ENCODE measurements at places on chromosomes 13 and 19.

DNA sequence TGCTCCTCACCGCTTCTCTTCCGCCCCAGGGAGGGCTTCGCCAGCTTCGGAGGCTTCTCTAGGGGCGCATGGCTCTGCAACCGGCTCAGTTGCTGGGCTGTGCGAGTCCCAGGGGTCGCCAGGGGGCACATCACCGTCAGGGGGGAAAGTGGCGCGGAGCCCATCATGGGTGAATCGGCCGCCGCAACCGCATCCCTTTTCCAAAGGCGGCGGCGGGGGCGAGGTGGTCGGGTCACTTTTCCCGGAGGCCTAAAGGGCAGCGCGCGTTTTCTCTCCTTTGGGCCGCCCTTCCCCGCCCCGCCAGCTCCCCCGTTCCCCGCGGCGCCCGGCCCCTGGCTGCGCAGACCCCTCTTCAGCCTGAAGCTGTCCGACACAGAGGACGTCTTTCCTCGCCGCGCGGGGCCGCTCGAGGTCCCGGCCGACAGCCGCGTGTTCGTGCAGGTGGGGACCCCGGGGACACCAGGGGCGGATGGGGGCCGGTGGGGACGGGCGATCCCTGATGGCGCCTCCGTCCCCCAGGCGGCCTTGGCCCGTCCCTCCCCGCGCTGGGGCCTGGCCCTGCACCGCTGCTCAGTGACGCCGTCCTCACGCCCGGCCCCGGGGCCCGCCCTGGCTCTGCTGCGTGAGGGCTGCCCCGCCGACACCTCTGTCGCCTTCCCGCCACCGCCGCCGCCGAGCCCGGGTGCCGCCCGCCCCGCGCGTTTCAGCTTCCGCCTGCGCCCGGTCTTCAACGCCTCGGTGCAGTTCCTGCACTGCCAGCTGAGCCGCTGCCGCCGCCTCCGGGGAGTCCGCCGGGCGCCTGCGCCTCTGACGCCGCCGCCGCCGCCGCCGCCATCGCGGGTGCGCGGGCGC, 1.7 kb downstream of the TGFBR3L start:
- no peak for DNase-seq

GRCh38 chr19:48837687-48838086, 1.4 kb upstream of the HSD17B14 start:
- no peak for DNase-seq

GRCh38 chr19:53992815-53993214, 1.4 kb downstream of the CACNG6 start:
- DNase-seq, result no peak

DNA sequence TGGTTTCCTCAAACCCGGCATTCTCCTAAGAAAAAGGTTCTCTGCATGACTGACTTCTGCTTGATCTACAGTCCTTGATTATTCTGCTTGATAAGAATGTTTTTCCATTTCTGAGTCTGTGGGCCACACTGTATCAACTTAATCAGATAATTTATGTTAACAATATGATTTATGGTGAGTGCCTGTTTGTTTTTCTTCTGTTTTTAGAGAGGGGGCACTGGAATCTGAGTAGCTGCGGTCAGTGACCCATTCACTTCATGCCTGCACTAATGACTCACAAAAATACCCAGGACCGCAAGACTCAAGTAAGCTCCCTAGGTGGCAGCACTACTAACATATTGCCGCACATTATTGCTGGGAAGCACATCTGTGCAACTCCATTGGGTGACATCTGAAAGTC, 542.3 kb upstream of the ATXN8OS start:
- DNase-seq, result no peak

DNA sequence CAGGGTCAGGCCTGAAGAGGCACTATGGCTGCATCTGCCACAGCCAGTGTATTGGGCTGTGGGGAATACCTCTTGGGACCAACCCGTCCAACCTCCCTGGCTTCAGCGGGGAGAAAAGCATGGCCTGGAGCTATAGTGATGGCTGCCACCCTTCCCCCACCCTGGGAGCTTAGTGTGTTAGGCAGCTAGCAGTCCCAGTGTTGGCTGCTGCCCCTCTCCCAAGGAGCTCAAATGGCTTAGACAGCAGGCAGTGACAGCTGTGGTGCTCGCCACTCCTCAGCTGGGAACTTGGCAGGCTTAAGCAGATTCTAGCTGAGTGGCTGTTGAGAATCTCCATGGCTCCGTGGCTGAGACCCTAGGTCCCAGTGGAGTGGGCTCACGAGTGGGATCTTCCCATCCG, 19.7 kb downstream of the ACOD1 start:
- no peak for DNase-seq

DNA sequence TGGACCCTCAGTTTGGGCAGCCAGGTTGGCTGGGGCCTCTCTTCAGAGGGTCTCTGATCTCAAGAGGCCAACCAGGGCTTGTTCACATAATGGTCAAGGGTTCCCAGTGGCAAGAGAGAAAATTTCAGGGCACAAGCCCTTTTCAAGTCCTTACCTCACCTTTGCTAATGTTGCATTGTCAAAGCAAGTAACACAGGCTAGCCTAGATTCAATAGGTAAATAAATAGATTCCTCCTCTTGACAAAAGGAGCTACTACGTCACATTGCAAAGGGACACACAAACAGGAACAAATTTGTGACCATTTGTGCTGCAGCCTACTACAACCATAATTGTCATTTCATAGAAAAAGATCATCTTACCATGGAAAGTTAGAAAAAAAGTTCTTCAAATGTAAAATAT, 33.9 kb upstream of the FRY start:
- DNase-seq, result no peak
